ENCODE measurements at places on chromosomes 5 and 9. TPM values are rescaled to one million over a fixed set of nuclear protein-coding genes. Genes with fewer than 3 reads are reported as not detected.
A peak's percentile ranks its signal among the peaks of the same experiment; 100 is the strongest.

DNA sequence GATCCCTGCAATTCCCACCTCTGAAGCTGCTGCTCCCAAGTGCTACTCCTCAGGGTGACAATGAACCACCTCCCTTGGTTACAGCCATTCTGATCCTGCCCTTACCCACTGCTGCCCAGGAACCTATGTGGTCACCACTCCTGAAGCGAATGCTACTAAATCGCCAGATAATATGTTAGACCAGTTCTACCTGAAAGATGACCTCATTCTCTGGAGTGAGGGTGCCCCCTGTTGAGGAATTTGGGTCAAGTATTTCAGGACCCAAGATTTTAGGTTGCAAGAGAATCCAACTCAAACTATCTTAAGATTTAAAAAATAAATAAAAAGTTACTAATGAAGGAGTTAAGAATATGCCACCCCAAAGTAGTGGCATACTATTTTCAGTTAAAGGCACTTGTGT is 5.8 kb upstream of the SNAPC3 start:
- H3K4me1 ChIP-seq, result peaks cover 4% of the 10 kb centered on the region
- DNase-seq, result peak; percentile 80
- no peaks in the 10 kb centered on the region for H3K27me3 ChIP-seq
- H3K36me3 ChIP-seq, result no peaks in the 10 kb centered on the region
- H3K4me3 ChIP-seq, result no peak overlapping the region

- H3K36me3 ChIP-seq, result no peaks in the 10 kb centered on the region
- no peaks in the 10 kb centered on the region for H3K4me1 ChIP-seq
- DNase-seq, result no peak
- no peaks in the 10 kb centered on the region for H3K27me3 ChIP-seq
- no peak overlapping the region for H3K27ac ChIP-seq
Measured at GRCh38 chr9:5835808-5836207, 2.9 kb upstream of the ERMP1 start.

The FOXD4L6 gene
- not detected for polyA plus RNA-seq

The CBY3 gene
- 0.10 TPM for polyA plus RNA-seq

The OR2V1 gene
- not detected for polyA plus RNA-seq

Measured in lung (tissue), 17 donors.